ENCODE measurements at places on chromosomes 7 and 10. TPM values are rescaled to one million over a fixed set of nuclear protein-coding genes. Genes with fewer than 3 reads are reported as not detected.

- no peaks in the 10 kb centered on the region for H3K36me3 ChIP-seq
- H3K27ac ChIP-seq: no peak overlapping the region
- DNase-seq: no peak
- no peaks in the 10 kb centered on the region for H3K27me3 ChIP-seq
- no peak overlapping the region for H3K4me3 ChIP-seq
- no peaks in the 10 kb centered on the region for H3K4me1 ChIP-seq
Observed at GRCh38 chr7:141202535-141202934, 128.7 kb downstream of the TMEM178B start.

Gene C10orf67
- 0.49 TPM for total RNA-seq

Gene OR2F2
- total RNA-seq: not detected

DNA sequence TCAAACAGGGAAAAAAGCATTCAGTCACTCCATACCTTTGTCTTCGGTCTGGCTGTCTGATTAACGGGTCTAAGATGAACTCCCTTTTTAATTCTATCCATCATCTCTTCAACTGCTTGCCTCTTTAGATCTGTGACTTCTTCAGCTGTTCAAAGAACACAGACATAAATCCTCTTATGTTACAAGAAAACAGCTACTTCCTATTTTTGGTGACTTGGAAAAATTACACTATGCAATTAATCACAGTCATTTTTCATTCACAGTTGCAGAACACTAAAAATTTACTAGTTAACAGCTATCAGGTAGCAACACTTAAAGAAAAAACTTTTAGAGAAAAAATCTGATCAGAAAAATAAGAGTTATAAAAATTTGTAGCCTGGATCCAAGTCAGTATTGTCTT, 66.0 kb downstream of the ENO4 start:
- no peaks in the 10 kb centered on the region for H3K4me1 ChIP-seq
- H3K36me3 ChIP-seq: no peaks in the 10 kb centered on the region
- DNase-seq: no peak
- H3K4me3 ChIP-seq: no peak overlapping the region
- H3K27me3 ChIP-seq: no peaks in the 10 kb centered on the region

- DNase-seq: peak; percentile 44
- H3K36me3 ChIP-seq: no peaks in the 10 kb centered on the region
- H3K27me3 ChIP-seq: peaks cover 4% of the 10 kb centered on the region
- no peak overlapping the region for H3K4me3 ChIP-seq
- H3K4me1 ChIP-seq: no peaks in the 10 kb centered on the region
Observed at GRCh38 chr10:90751107-90751997, 106.5 kb downstream of the HTR7 start.

DNA sequence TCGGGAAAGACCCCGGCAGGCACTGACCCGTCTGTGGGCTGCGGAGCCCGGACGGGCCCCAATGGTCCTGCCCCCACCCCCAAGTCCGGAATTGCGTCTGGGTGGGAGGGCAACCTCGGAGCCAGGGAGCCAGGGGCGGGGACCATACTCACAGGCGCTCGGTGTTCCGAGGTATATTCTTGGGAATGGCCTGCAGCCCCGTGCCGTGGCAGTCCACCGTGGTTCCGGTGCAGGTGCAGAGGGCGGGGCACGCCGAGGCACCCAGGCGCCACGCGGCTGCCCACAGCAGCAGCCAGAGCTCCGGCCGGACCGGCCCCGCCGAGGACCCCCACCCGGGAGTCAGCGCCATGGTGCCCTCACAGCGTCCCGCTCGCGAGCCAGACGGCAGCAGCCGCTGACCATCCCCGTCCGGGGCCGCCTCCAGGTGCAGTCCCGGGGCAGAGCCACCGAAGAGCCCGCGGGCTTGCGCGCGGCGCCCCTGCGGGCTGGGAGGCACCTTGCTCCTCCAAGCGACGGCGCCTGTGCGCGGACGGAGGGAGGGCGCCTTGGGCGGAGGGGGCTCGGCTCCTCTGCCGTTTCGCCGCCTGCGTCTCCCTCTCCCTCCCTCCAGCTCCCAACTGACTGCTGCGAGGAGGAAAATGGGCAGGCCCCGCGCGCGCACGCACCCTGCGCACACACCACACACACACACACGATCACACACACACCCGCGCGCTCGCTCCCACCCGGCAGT, at the start of gene SLIT1:
Gene SLIT1 (minus strand): TSS at position 634 of the 733 bp plus-strand sequence. CDS start 285 bp downstream, at position 349.
- H3K4me1 ChIP-seq: no peaks in the 10 kb centered on the region
- H3K36me3 ChIP-seq: no peaks in the 10 kb centered on the region
- H3K27ac ChIP-seq: no peak within 1 kb of the TSS
- DNase-seq: no peak
- H3K4me3 ChIP-seq: no peak within 1 kb of the TSS
